ENCODE measurements at places on chromosomes 2 and 18.

GRCh38 chr18:28903306-28903705, 726.4 kb upstream of the CDH2 start:
- DNase-seq, result no peak

DNA sequence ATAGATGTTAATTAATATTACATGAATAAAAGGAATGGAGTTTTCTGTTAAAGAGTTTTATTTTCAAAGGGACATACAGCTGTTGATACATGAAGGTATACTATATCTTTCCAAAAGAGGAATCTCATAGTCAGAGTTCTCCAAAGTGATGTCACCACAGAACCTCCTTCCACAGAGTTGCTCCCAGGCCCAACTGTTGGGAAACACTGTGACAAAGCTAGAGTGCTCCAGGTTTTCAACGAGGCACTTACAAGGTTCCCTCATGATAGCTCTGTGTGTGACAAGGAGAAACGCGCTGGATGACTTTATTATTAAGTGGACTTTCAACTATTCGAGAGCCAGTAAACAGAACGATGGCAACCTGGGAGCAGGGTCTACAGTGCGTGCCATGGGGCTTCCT, 33.5 kb downstream of the PTPN18 start:
- no peak for DNase-seq

DNA sequence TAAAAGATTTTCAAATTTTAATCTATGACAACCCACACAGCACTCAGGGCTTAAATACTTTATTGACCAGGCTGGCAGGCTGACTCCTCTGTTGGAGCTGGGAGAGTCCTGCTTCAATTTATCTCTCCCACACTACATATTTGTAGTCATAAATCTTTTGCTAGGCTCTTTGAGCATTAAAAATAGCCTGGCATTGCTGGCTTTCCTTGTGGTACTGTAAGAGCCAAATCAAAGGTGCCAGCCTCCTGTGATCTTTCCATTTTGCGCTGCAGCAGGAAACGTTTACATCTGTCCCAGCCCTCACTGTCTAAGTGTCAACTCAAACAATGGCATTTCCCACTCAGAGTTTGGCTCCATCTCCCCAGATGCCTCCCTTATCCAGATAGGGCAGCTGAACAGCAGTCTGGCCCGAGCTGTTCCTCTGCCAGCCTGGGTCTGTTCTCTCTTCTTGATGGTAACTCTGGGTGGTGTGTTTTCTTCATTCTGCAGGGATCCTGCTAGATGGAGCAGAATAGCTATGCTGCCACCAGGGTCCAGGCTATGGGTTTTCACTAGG, 62.1 kb downstream of the LRRTM1 start:
- no peak for DNase-seq

DNA sequence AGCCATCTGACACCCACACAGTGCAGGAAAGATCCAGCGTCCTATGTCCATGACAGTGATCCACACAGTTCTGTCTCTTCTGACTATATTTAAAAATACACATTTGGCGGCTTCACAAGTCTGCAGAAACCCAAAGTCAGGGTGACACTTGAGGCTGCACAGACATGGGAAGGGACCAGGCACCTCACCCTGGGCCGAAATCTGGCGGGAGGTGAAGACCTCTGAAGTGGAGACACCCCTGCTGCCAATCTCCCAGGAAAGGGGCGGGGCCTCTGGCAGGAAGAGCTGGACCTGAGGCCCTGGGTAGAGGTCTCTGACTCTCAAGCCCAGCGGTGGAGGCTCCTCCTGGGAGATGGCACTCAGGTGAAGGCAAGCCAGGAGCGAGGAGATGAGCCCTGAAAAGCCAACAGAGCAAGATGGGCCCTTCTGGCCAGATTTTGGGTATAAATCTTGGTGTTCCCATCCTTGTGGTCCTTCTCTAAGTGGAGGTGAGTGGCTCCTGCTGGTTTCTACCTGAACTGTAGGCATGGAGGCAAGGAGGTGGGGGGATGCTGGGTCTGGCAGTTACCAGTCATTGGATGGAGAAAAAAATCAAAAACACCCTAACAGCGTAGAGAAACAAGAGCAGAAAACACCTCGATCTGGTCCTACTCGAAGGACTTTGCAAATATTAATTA, 248.4 kb downstream of the HDAC4 start:
- DNase-seq, result no peak

GRCh38 chr2:125852364-125852763, 803.6 kb upstream of the GYPC start:
- DNase-seq, result no peak

DNA sequence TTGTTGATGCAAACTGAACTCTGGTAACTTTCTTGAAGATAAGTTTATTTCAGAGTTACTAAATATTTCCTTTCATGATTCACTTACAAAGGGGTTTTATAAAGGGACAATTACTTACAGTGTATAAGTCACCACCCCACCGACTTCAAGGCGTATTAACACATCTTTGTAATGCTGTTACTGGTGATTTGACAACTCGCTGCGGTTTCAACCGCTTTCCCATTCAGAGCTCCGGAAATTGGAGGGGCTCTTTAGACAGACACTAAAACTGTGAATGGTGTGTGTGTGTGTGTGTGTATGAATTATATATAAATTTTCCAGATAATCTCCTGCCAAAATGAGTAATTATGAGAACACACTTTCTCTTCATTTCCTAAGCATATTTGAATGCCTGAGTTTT, 4.9 kb downstream of the TM4SF20 start:
- DNase-seq, result no peak

DNA sequence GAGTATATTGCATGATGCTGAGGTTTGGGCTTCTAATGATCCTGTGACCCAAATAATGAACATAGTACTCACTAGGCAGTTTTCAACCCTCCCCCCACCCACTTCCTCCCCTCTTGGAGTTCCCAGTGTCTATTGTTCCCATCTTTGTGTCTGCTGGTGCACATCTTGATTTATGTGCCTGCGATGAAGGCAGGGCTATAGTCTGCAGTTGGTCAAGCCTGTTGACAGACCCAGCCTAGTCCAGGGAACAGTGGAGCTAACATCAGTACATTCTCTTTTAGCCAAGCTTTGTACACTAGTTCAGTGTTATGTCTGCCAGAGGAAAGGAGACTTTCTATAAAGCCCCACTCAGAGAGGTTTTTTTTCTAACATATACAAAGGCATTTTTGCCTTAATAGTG, 287.6 kb downstream of the CPS1 start:
- no peak for DNase-seq

GRCh38 chr2:28447943-28448792, 47.7 kb upstream of the PLB1 start:
- DNase-seq, result no peak

DNA sequence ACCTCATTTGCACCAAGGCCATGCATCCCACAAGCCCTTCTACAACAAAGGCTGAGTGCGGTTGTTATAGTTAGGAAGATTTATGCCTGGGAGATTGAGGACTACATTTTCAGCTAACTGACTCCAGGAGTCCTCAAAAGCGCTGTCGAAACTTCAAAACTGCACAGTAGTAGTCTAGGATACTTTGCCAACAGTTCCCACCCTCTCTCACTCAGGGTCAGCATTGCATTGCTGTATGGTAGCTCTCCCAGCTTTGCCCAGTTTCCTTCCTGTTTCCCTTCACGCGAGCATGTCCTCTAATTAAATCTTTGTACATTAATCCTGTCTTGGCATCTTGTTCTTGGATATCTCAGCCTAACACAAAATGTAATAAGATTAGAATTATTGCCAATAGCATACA, 420.6 kb upstream of the UBE2E3 start:
- DNase-seq, result no peak

DNA sequence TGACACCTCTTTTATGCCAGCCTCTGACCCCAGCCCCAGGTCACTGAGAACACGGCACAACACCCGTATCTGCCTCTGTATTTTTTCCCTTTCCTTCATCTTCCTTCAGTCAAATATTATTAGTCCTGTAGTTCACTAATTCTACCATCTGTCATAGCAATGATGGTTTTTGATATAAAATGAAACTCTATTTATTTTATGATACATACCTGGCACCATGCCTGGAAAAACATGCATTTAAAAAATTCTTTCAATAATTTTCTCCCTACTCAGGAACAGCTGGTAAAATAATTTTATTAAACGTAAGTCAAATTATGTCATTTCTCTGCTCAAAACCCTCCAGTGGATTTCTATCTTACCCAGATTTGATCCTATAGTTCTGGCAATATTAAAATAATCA, 224.7 kb downstream of the CDH7 start:
- no peak for DNase-seq

DNA sequence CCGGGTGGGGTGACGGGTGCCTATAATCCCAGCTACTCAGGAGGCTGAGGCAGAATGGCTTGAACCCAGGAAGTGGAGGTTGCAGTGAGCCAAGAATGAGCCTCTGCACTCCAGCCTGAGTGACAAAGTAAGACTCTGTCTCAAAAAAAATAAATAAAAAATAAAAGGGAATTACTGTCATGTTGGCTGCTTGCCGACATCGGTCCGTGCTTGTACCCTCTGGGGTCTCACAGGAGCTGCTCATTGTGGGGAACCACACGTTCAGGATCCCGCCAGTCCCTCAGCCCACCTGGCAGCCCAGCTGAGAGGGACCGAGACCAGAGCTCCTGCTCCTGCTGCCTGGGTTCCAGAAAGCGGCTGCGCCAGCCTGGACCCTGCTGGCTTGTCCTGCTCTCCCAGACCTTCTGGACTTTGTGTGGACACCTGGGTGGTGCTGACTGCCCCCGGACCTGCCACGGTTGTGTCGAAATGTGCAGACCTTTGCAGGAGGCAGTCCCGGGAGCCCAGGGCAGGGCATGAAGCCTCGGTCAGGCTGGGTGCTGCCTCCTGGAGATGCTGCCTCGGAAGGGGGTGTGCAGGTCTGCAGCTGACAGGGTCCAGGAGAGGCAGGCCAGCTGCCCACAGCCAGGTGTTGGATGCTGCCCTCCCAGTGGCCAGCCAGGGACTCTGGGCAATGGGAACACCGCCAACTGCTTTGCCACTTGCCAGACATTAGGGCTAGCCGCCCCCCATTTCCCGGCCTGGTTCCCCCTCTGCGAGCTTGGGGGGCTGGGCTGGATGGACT, 16.4 kb downstream of the KLF11 start:
- no peak for DNase-seq

- no peak for DNase-seq
Observed at GRCh38 chr2:78586316-78586715, 439.2 kb upstream of the REG3G start.

DNA sequence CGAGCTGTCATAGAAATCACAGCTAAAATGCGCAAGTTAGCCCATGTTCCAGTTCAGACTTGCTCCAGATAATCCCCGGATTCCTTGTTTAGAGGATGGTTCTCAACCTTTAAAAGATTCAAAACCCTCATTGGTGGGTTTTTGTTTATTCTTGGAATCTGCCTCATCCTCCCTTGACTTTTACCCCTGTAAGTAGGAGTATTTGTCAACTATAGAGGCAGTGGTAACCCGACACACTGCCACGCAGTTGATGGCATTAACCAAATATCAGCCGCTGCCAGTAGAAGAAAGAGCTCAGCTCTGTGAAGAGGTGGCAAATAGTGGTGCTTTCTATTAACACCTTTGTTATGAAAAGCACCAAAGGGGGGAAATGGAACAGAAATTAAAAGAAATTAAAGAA, 40.4 kb upstream of the SELENOI start:
- DNase-seq, result no peak

- DNase-seq, result no peak
Observed at GRCh38 chr2:167293172-167293781, 405.0 kb downstream of the XIRP2 start.

- DNase-seq, result no peak
Observed at GRCh38 chr18:77894060-77894459, 644.4 kb downstream of the GALR1 start.

- DNase-seq, result no peak
Observed at GRCh38 chr18:58015065-58015780, 28.8 kb upstream of the NEDD4L start.

DNA sequence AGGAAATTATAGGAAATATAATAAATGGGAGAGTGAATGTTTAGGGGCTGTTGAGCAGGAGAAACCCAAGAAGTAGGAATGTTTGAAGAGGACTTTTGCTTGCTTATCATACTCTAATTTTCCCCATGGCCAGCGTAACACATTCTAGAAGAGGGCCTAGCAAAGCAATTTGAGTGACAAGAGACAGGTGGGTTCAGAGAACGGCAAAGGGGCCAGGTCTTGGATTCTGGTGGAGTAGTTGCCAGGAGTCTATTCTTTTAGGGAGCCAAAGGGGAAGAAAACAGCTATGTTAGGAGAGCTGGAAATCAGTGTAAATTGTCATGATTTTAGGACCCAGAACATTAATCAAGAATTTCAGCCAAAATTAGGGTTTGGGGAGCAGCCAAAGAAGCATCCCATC, 96.5 kb downstream of the COL5A2 start:
- no peak for DNase-seq

GRCh38 chr2:179939259-179939658, 67.8 kb downstream of the CWC22 start:
- DNase-seq, result no peak

- DNase-seq, result no peak
Observed at GRCh38 chr18:49185623-49186022, 234.9 kb upstream of the SMAD7 start.

DNA sequence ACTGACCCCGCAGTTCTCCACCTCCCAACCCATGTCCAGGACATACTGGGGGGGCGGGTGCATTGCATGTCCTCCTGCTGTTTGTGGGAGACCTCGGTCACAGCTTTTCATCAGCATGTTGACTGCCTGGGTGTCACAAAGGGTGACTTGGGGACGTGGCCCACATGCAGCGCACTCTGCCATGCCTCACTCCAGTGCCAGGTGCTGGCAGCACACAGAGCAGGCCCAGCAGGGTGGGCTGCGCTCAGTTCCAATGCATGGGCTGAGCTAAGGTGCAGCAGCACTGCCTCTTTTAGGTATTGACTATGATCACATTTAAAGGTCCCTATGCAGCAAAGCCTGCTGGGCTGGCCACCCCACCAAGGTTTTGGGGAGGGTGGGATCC, 261.9 kb upstream of the SALL3 start:
- DNase-seq, result no peak

GRCh38 chr2:74693213-74693612, 39.2 kb downstream of the SEMA4F start:
- no peak for DNase-seq

GRCh38 chr2:231683292-231684235, 24.8 kb upstream of the PTMA start:
- DNase-seq, result no peak

GRCh38 chr18:39449566-39449965, 1884.0 kb upstream of the CELF4 start:
- DNase-seq, result no peak

DNA sequence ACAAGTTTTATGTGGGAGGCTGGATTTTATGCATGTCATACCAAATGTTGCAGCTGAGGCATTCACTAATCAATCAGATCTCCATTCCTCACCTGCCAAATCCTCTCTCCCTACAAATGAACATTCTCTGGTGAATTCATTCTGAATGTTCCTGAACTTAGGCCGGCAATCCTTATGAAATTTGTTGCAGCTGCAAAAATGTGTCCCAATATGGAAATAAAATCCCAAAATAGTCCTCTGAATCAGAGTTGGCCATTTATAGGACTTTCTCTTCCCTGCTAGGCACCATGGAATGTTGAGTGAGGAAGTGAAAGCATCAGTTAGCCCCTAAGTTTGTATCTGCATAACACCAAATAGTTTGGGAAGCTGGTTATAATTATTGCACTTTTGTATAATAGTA, 25.6 kb downstream of the GCA start:
- no peak for DNase-seq

Measured in stimulated activated CD4-positive, alpha-beta T cell treated with anti-CD3 and anti-CD28 coated beads, Interleukin-15, amount 100 ng/mL, for 1 hour (primary cell).